NCI-H1092 treated with DMSO at 0.1 percent for 48 hours (cell line): ENCODE measurements at places on chromosomes 3 and 15.
A peak's percentile ranks its signal among the peaks of the same experiment; 100 is the strongest.

GRCh38 chr3:29079358-29079757, 201.5 kb upstream of the RBMS3 start:
- no peak for DNase-seq

DNA sequence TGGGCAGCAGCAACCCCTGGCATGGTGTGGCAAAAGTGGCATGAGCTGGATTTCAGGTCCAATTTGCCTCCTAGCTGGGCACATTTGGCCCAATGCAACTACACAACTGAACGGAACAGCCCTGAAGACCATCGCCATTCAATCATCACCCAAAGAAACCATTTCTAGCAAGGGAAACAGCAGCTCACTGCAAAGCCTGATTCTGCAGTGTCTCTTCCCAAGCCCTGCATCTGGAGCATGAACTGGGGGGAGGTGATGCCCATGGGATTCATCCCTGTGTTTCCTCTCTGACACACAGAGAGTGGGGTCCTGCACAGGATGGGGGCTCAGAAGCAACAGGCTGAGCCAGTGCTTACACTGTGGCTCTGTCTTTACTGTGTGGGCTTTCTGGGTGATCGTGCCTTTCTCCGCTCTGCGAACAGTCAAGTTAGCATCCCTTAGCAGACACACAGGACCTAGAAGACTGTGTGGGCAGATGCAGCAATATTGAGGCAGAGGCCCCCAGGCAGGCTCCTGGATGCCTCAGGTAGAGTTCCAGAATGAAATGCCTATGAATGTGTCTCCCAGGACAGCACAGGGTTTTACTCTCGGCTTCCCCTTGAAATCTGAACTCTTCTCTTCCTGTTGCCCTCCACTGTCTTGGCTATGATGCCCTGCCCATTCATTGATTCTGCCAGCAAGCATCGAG, 91.1 kb upstream of the ALDH1A3 start:
- no peak for DNase-seq

DNA sequence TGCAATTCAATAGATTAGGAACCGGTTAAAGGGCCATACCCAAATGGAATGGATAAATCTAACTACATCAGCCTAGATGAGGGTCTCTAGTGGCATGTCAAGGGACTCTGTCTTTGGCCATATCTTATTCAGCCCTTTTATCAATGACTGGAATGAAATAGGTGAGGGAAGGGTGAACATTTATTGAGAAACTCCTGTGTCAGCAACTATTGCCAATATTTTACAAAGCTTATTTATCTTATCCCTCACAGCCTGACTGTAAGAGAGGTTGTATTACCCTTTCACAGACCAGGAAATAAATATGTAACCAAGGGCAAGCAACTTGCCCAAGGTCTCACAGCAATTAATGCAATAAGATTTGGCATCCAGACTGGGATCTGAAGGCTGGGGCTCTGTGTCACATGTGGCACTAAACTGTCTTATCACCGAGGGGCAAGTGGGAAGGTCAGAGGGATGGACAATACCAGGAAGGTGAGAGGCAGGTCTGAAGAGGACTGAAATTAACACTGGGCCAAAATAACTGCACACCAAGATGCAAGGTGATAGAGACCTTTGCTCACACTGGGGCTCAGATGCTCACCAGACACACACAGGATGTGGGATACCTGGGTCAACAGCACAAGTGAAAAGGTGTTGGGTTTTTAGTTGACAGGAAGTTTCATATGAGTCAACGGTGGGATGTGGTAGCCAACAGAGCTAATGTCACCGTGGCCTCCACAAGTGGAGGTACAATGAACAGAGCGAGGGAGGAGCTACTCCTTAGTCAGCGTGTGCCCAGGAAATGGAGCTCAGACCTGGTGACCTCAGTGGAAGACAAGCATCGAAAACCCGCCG, 261.3 kb downstream of the RPLP1 start:
- DNase-seq, result no peak

- DNase-seq, result no peak
These were observed 30.1 kb upstream of the ARL8B start for GRCh38 chr3:5092018-5092417.

- no peak for DNase-seq
These were observed 214.6 kb downstream of the KCNAB1 start for GRCh38 chr3:156334841-156335545.

DNA sequence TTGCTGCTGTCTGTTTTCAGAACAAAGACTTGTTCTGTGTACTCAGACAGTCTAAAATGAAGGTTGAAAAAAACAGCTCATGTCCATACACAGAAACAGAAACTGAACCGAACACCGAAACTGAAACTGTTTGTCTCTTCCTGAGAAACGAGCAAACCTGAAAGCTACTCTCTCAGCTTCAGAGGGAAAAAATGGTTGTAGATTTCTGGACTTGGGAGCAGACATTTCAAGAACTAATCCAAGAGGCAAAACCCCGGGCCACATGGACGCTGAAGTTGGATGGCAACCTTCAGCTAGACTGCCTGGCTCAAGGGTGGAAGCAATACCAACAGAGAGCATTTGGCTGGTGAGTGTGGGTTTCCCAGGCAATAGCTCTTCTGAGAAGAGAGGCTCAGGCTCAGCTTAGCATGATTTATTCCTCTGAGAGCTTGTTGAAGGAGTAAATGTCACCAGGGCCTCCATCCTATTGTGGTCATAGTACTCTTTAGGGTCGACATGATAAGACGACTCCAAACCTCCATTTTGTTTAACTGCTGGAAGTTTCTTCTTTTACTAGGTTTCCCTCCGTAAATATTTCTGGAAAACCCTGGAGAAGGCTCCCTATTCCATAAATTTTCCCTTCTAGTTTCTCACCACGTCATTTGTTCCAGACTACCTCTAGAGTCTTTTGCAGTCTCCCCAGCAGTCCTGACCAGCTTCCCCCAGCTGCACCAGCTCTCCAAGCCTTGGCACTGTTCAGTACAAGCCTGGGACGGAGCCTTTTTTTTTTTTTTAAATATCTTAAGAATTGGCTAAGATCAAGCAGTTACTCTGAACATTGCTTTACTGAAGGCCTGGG, at the start of gene RTP4:
Gene RTP4, plus strand, starts transcription at position 135 of the 838 bp plus-strand sequence. Its CDS starts 57 bp downstream, at position 192.
- DNase-seq, result peak; percentile 33

DNA sequence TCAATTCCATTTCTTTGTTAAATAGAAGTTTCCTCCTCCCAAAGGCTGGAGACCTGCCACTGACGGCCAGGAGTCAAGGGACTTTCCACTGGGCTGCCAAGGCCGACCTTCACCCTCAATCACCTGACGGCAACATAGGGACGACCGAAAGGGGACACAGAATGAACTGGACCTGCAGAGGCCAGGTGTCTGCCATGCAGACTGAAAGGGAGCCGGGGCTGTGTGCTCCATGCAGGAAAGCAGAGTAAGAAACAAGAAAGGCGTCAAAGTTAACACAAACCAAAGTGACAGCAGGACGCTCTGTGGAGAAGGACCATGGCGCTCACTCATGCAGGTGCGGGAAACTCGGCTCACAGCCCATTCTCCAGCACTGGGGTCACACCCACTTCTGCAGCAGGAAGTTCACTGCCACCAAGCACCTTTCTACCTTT, 26.1 kb downstream of the ZXDC start:
- DNase-seq, result no peak

DNA sequence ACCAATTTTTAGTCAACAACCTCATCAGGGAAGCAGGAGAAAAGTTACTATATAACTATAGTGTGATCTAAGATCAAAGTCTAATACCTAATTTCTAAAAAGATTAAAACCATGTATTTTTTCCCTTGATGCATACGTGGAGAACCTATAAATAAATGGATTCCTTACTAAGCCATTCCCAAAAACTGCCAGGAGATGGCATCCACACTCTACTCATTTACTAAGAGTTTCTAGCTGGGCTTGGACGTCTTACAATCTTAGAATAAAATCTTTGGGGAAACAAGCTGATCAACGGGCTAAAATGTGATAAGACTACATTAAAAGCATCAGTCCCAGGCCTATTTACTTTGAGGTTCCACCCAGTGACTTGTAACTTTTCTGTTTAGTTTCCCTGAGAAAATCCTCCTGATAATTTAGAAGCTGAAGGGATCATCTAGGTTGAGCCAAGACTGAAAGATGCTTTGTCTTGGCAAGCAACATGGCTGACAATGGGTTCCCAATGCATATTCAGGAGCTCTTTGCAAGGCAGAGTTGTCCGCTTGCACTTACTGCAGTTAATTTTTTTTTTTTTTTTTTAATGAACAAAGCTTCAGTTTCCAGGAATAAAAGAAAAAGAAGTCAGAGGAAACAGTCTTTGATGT, 85.5 kb upstream of the FGF12 start:
- DNase-seq, result peak; percentile 39

- no peak for DNase-seq
These were observed 225.2 kb downstream of the VPS13C start for GRCh38 chr15:61835029-61835428.

DNA sequence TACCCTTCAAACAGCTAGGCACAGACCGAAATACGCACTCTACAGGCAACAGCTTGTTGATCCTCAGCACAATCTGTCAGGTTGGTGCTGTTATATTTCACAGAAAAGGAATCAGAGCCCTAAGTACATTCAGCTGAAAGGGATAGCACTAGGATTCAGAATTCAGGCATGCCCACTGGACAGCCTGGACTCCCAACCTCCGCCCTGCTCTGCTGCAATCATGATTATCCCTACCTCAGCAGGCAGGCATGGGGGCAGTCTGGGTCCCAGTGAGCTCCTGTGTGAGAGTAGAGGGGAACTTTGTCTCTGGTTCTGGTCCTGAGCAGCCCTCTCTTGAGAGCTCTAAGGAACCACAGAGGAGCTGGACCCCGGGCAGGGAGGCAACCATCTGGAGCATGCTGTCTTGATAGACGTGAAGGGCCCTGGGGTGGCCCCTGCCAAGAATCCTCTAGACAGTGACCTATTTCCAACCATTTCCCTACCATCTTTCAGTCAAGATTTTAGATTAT, 23.4 kb upstream of the NOX5 start:
- no peak for DNase-seq

GRCh38 chr15:80214910-80215309, 37.1 kb downstream of the CTXND1 start:
- DNase-seq, result no peak

DNA sequence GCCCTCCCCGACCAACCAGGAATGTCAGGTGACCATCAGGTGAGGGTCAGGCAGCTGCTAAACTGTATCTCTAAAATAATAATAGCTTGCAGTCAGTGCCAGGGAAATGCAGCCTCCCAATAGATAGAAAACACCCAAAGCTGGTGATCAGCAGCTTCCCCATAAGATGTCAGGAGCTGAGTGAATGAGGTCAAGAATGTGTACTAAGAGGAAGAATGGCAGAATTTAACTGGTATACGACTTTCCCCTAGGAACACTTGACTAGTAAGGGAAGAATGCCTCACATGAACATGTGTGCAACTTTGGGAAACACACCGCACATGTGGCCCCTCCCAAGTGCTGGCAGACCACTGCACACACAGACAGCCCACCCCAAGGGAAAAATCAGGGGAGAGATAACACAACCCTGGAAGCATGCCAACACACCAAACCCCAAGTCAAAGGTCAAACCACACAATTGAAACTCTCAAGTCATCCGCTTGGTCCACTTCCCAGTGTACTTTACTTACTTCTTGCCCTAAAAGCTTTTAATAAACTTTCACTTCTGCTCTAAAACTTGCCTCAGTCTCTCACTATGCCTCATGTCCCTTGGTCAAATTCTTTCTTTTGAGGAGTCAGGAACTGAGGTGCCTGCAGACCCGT, 806.5 kb downstream of the OTOL1 start:
- no peak for DNase-seq

- DNase-seq, result no peak
These were observed 91.0 kb downstream of the XRN1 start for GRCh38 chr3:142356818-142357217.

DNA sequence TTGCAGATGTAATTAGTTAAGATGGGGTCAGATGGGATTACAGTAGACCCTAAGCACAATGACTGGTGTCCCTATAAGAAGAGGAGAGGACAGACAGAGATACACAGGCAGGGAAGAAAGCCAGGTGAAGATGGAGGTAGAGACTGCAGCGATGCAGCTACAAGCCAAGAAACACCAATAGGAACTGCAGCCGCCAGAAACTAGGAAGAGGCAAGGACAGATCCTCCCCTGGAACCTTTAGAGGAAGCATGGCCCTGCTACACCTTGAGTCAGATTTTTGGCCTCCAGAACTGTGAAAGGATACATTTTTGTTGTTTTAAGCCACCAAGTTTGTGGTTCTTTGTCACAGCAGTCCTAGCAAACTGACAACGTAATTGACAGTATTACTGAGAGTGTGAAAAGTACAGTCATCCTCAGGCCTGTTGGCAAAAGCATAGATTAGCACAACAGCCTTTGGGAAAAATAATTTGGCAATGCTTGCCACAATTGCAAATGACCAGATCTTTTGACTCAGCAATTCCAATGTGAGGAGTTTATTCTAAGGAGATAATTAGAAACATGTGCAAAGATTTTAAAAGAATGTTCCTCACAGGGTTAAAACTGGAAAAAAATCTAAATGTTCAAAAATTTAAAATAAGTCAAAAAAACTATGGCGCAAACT, 82.6 kb upstream of the TJP1 start:
- no peak for DNase-seq

DNA sequence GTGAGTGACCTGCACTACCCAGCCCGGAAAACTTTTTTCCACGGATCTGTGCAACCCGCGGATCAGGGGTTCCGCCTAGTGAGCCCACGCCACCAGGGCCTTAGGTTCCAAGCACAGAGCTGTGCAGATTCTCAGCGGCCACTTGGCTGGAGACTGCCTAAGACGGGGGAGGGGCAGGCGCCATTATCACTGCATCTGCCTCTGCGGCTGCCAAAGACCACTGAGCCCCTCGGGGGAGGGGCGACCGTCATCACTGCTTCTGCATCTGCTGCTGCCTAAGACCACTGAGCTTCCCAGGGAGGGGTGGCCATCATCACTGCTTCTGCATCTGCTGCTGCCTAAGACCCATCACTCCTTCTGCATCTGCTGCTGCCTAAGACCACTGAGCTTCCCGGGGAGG, 460.2 kb downstream of the OCA2 start:
- DNase-seq, result no peak

- DNase-seq, result no peak
These were observed 3.1 kb downstream of the NSUN3 start for GRCh38 chr3:94065819-94066480.

GRCh38 chr3:151946606-151947005, 73.2 kb downstream of the SUCNR1 start:
- DNase-seq, result no peak

DNA sequence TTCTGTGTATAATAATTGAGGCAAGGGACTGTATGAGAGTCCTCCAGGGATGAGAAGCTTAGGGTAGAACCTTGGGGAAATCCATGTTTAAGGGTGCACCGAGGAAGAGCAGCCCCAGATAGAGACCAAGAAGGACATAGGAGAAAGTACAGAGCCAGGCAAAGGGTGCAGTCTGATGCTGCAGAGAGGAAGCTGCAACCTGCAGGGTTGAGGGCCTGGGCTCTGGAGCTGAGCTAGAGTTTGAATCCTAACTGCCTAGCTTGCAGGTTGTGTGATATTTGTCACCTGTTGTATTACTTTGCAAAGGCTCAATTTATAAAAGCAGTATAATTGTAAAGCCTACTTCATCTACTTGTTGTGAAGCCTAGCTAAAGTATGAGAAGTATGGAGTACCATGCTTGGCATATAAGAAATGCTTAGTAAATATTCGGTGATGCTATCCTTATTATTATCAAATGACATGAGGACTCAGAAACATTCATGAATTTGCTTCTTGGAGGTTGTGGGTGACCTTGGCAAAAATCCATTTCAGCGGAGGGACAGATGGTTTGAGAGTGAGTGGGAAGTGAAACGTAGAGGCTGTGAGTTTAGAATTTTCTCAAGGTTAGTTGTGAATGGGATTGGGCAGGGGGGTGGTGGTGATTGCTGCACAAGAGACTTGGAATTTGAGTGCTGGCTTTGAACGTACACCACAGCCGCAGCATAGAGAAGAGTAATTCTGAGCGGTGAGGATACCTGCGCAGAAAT, 43.8 kb downstream of the PLCL2 start:
- DNase-seq, result no peak
